ENCODE measurements at places on chromosomes 11 and 22.

DNA sequence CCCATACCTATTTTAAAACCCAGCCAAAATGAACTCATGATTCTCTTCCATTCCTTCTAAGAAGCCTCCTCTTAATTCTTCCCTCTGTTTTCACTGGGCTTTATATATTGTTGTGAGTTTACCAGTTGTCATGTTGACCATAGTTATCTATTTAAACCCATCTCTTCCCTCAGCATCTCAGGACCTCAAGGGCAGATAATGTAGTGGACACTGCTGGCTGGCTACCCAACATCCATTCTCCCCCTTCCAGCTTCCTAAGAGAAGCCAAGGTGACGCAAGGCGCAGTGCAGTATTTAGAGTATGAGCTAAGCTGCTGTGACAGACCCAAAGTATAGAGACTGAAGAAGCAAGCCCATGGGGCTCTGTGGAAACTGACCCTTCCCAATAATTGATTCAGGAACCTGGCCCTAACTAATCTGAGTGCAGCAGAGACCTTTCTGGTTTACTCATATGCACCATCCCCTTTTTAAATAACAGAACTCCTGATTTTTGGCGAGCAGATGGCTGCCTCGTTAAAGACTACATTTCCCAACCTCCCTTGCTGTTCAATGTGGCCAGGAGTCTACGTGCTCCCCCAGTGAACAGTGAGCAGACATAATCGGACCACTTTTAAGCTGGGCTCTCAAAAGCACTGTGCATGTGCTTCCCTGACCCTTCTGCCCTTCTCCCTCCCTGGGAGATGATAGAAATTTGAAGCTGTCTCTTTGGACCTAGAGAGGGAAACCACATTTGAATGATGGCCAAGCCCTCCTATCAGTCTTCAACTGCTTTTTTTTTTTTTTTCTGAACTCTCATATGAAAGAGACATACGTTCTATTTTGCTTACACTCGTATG, 28.1 kb upstream of the CREB3L1 start:
- no peak for DNase-seq

DNA sequence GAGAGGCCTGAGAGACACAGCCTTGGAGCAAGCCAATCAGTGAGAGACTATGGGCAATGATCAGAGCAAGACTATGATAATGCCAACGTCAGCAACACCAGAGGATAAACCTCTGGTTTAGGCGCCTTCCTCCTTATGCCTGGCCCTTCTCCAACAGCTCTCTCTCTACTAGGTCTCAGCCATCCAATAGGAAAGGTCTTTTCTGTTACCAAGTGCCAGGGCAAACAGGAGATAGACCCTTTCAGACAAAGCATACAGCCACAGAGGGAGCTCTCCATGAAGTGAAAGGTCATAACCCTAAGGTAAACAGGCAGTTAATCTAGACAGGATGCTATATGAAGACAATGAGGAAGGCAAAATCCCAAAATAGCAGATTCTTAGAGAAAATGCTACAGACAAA, 9.5 kb downstream of the STK33 start:
- DNase-seq, result no peak

GRCh38 chr11:64803158-64803845, at the start of gene MAP4K2:
TSS of gene MAP4K2 (minus strand) at chr11:64803214. CDS start at chr11:64803149, 65 bp downstream.
- peak; percentile 86 for DNase-seq

DNA sequence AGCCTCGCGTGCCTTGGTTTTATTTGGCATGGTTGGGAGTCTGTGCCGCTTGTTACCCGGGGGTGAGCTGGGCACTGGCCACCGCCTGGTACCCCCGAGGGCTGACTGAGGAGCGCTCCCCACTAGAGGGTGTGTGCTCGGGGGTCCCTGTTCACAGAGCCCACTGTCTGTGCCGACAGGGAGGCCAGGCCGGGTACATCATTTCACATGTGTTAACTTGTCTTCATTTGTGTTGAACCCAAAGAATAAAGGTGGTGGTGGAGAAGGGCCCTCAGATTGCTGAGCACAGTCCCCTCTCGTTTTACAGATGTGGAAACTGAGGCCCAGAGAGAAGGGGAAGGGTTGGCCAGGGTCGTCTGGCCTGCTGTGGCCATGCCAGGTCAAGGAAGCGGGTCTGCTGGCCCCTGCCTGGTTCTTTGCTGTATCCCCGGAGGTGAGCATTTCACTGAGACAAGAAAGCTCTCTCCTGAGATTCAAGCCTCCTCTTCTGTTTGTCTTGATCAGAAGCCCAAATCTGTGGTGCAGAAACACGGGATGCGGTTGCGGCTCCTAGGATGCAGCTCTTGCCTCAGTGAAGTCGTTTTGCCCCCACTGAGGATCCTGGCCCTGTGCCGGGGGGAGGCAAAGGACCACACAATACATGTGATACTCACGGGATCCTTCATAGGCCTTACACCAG, 60.8 kb downstream of the FBLN1 start:
- DNase-seq, result no peak

- no peak for DNase-seq
These were observed 100.3 kb upstream of the PITPNB start for GRCh38 chr22:28019360-28019759.

- no peak for DNase-seq
These were observed 189.2 kb downstream of the CSNK2A3 start for GRCh38 chr11:11163669-11164333.

DNA sequence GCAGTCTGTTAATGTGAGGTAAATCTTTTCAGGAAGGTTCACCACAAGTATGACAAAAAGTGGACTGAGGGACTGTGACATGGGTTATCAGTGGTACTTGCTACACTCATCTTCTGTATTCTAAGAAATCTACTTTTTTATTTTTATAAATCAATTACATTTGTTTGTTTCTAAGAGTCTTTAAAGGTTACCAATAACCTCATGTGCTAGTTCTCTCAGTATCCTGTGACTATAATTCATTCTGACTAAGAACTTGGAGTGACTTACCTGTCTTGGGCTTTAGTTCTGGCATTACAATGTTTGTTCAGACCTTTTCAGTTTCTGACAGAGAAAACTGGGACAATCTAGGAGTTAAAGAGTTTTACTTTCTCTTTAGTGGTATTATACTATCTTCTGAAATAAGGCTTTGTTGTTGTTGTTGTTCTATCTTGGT, 108.4 kb downstream of the PDE3B start:
- DNase-seq, result no peak
